ENCODE measurements at places on chromosomes 4 and X. TPM values are rescaled to one million over a fixed set of nuclear protein-coding genes. Genes with fewer than 3 reads are reported as not detected.
A peak's percentile ranks its signal among the peaks of the same experiment; 100 is the strongest.

SASH3 gene
- 133 TPM for total RNA-seq

DNA sequence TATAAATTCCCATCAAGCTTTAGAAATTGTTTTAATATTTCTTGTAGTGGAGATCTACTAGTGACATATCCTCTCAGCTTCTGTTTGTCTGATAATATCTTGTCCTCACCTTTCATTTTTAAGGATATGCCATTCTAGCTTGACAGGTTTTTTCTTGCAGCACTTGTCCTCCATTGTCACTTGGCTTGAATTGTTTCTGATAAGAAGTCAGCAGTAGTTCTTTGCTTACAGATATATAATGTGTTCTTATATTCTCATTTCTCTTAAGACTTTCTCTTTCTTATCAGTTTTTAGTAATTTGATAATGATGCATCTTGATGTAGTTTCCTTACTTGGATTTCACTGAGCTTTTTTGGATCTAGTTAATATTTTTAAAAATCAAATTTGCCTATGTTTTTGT lies 120.6 kb upstream of the NUDT6 start:
- no peak for DNase-seq

DNA sequence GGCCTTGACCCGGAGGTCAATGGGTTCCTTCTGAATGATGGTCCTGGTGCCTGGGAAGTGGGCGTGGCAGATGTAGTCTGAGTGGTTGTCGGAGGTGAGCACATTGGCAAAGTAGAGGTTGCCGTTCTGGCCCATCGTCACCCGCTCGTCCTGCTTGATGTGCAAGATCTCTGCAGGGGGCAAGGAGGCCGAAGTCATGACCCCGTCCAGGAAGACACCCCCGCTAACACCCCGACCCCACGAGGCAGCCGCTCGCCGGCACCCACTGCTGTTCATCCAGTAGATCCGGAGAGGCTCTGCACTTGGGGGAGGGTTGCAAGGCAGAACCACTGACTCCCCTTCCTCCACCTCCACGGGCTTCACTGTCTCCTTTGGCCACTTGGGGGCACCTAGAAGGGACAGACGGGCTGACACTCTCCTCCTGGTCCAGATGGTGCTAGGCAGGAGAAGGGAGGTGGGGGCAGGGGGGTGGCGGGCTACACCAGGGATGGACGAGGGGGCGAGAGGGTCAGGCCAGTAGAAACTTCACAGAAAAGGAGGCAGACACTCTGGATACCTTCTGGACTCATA lies 15.1 kb downstream of the L1CAM start:
- no peak for DNase-seq

DNA sequence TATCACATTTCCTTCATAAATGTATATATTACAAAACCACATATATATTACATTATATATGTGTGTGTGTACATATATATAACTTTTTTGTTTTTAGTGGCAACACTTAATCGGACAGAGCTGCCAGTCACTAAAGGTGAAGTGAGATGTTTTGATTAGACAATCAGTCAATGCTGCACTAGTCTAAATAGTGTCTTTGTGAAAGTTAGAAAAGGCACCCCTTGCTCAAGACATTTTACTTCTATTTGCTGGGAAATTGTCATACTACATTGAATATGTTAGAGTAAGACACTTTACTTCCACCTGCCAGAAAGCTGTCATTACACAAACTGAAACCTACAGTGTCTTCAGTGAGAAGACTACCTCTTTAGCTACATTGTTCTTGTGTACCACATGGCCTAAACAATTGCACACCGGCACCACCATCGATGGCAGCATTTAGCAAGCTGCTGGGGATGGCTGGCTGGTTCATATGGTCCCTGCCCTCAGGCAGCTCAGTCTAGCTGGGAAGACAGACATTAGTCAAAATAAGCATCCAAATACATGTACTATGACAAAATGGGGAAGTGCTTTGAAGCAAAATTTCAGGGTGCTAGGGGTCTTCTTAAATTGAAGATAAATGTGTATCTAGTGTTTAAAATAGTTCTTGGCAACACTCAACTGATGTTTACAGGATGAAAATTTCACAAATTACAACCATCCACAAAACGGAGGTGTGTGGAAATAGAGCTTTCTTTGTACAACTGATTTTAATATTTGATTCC lies 148.1 kb upstream of the GATB start:
- no peak for DNase-seq

DNA sequence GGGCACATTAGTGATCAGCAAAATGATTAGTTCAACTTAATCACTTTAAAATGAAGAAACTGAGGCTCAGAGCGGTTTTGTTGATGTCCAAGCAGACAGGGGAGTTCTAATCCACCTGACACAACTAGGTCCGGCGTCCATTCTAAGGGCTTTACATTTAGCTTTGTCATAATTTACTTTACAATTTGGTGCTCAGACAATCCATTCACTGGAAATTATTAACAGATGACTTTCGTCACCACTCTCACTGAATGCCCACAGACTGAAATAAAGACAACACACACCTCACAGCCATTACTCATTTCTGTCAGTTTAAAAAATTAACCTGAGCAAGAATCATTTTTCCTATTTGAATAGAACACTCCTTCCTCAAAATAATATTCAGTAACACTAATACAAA lies 10.8 kb downstream of the NR3C2 start:
- DNase-seq = no peak

- peak; percentile 40 for DNase-seq
Measured at GRCh38 chr4:181528570-181529184, 714.5 kb upstream of the TENM3 start.

DNA sequence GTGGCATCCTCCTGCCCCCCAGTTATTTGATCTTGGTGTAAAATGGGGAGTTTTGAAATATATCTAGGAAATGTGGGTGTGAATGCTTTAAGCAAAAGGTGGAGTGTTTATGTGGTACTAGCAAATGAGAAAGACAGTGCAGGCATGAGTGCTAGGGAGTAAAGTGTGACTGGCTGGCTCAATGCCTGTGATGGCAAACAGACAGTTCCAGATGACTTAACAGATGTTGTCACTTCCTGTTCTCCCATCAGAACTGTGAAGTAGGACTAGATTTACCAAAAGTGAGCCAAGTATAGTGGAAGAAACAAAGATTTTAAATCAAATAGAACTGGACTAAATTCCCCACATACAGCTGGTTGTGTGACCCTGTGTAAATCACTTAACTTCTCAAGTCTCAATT lies 8.4 kb upstream of the AMOT start:
- DNase-seq = no peak

DNA sequence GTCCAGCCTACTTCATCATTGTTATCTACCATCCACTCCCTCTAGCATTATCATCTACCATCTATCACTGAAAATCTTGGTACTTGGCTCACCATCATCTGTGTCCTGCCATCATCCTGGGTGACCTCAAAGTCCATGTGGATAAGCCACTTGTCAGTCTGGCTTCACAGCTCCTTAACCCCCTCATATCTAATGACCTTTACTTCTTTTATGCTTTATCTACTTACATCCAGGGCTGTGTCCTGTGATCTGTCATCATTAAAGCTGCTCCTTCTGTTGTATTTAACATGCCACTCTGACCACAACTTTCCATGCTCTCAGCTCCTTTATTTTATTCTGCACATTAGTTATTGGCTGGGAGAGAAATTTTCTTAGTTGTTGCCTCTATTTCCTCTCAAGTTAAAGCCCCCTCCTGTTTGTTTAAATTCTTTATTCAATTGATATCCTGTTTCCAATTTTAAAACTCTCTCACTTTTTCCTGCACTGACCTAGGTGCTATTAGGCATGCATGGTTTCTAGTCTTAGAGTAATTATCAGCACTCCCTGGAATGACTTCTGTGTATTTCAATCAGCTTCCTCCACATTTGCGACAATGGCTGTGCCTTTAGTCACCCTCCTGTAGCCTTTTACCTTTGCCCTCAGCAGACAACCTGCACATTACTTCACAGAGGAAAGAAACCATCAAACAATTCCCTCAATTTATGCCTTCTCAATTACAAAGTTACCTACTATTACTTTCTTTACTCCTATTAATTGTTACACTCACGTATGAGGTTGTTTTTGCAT lies 8.1 kb upstream of the FABP2 start:
- DNase-seq = no peak

DNA sequence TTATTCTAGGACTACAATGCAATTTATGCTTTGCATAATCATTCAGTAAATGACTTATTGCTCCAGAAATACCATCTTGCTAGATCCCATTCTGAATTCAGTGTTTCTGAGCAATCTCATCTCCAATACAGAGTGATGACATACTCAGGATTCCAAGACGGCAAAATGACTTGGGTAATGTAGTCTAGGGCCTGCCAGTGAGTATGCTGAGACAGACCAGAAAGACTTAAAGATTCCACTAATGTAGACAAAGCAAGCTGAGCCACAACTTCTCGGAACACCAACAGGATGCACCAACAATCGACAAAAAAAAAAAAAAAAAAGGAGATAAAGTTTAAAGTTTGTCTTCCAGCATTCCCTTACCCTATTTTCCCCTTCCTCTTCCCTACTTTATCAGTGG lies 919 bp upstream of the SEC24B start:
- no peak for DNase-seq

All from activated CD4-positive, alpha-beta memory T cell treated with anti-CD3 and anti-CD28 coated beads for 36 hours (primary cell).